Activated CD8-positive, alpha-beta memory T cell treated with anti-CD3 and anti-CD28 coated beads for 1 hour (primary cell): ENCODE measurements at places on chromosomes 7 and 10.

- DNase-seq, result no peak
These were observed 438.0 kb downstream of the CNTNAP2 start for GRCh38 chr7:146554556-146554955.

- no peak for DNase-seq
These were observed 64.3 kb downstream of the MYL10 start for GRCh38 chr7:101564778-101565211.

GRCh38 chr10:124204726-124205125 lies 111.3 kb upstream of the CHST15 start:
- DNase-seq, result no peak

DNA sequence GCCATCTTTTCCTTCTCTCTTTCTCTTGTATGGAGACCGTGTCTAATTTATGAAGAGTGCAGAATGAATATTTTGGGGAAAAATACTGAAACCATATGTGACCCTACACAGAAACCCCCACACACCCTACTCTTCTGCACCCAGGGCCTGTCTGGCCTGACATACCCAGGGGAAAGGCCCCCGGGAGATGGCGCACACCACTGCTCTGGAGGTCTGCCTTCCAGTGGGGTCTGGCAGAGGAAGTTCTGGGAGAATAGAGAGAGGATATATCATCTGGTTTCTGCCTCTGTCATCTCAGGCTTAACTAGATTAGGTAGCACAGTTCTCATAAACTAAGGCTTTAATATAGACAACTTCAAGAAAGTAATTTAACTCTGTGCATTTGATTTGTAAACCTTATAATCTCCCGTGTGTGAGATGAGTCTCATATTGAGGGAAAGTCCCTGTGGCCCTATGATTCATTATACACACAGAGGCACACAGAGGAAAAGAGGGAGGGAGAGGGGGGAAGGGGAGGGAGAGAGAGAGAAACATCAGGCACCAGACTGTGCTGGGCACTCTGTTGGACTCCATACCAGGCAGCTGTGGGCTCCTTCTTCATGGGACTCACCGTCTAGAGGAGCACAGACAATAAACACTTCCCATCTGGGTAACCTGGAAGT lies 123.3 kb downstream of the AOAH start:
- DNase-seq, result no peak

DNA sequence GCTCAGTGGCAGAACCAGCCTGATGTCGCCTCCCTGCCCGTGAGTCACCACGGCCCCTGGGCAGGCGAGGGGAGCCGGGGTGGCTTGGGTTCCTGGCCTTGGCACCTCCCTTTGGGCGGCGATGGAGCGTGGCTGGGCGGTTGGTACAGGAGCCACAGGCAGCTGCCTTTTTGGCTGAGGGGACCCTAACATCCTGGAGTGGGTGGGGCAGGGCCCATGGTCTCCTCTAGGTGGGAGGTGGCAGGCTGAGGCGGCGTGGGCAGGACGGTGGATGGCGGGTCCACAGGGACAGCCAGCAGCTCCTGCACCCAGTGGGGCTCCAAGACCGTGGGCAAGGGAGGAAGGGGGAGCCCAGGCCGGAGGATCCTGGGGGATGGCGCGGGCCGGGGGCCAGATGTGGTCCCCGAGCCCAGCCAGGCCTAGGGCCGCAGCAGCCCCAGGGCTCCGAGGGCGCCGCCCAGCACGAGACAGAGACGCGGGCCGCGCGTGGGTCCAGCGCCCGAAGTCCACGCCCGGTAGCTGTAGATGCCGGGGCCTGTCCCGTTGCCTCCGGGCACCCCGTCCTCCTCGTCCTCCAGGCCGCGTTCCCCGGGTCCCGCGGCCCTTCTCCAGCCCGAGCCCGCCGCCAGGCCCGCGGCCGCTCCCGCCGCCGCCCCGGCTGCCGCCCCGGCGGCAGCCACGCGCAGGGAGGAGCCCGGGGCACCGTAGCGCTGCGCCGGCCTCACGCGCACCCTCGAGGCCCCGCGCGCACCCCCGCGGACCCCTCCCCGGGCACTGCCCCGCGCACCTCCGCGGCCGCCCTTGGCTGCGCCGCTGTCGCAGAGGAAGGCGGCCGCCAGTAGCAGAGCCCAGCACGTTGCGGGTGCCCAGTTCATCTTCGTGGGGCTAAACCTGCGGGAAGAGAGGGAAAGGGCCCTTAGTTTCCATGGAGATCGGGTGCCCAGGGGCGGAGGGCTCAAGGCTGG lies 1.3 kb downstream of the SPRN start:
- DNase-seq, result no peak

GRCh38 chr7:8511855-8512254 lies 78.4 kb downstream of the NXPH1 start:
- no peak for DNase-seq

DNA sequence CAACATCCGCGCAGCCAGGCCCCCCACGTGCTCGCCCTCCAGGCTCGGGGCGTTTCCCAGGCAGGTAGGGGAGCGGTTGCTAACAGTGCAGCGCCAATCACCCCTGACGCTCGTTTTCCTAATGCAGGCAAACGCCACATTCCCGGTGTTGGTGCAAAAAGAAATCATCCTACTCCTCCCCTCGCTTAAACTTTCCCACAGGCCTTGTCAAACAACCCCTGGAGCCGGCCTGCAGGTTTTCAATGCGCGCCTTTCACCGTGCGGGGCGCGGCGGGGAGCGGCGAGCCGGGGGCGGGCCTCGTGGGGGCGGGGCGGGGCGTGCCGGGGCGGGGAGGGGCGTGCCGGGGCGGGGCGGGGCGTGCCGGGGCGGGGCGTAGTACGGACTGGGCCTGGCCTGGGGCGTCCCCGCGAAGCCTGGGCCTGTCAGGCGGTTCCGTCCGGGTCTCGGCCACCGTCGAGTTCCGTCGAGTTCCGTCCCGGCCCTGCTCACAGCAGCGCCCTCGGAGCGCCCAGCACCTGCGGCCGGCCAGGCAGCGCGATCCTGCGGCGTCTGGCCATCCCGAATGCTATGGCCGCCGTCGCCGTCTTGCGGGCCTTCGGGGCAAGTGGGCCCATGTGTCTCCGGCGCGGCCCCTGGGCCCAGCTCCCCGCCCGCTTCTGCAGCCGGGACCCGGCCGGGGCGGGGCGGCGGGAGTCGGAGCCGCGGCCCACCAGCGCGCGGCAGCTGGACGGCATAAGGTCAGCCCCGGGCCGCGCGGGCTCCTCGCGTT lies at the start of gene ECHDC3:
TSS of gene ECHDC3 (plus strand) at position 374 of the 770 bp plus-strand sequence. CDS start at position 569, 195 bp downstream.
- no peak for DNase-seq

DNA sequence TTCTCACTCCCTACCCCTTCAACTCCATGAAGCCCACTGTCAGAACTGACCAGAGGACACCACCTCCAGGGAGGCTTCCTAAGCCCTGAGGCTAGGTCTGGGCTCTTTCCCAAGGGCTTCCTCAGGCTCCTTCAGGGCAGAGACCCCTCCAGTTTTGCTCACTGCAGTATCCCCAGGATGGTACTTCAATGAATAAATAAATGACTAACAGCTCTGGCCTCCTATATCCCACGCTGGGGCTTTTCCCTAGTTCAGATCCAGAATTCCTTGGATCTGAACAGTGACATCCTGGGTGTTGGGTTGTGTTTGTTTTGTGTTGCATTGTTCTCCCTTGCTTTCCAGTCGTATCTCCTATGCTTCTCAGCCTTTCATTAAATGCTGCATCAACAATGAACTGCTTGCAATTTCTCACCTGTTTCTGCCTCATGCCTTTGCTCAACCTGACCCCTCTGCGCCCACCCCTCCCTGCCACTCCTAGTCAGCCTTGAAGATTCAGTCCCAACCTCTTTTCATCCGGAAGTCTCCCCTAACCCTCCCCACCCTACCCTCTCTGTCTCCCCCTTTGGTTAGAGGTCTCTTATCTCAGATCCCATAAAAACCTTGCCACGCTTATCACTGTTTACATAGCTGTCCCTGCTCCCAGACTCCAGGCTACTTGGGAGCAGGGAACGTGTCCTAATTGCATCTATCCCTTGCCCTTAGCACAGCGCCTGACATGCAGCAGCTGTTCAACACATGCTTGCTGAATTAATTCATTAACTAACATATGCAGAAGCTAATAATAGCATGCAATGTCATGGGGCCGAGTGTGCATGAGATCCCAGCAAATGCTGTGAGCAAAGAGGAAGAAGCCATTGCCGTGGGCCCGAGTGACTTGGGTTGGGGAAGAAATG lies 41.7 kb downstream of the PPP1R3C start:
- DNase-seq, result no peak

DNA sequence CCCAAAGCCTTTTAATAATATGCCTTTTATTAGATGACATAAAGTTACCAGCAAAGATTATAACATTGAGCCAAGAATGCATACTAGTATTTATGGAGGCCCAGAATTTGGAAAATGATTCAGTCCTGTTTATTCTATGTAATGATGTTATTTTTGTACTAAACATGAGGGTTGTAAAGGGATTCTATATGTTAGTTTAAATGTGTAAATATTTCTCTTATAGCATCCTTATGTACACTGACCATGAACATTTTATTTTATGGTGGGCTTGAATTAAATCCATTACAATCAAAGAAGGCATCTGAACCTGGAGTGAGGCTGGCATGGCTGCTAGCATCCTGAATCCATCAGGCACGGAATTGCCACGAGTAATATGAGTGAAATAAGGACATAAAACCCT lies 80.2 kb downstream of the RAB18 start:
- DNase-seq, result no peak

GRCh38 chr10:85642082-85642420 lies 724.5 kb downstream of the GRID1 start:
- no peak for DNase-seq

GRCh38 chr7:5679813-5680473 lies 101.5 kb downstream of the RNF216 start:
- DNase-seq, result no peak

DNA sequence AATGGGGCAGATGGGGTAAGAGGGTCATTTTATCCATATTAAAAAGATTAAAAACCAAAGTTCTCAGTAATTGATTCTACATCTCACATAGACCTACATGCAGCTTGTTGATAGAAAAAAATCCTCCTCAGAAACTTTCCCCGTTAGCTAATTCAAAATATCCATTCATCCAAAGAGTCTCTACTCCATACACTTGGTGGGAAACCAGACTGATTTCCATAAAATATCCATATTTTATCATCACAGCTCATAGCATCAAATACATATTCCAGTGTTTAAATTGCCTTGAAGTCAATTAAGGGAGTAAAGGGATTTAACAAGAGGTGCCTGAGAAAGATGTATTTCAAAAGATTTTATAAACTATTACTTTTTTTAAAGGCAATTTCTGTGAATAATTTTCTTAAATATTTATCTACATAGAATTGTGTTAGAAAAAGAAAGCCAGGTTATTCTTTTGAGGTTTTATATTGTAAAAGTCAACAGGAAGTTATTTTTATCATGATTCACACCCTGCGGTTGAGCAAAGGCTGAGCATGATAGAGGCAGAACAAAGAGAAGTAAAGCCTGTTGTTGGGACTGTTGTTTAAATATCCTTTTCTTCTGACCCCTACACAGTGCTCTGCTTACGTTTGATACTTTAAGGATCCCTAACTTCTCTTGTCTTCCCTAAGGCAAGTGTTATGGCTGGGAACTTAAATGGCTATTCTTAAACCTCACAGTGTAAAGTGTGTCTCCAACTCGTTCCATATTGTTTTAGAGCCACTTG lies 266.7 kb downstream of the PRKG1 start:
- no peak for DNase-seq

GRCh38 chr10:130045801-130046321 lies 64.8 kb downstream of the C10orf143 start:
- DNase-seq, result no peak

- no peak for DNase-seq
These were observed 23.3 kb downstream of the CLIP2 start for GRCh38 chr7:74312418-74313028.

- DNase-seq, result no peak
These were observed 18.9 kb upstream of the SEMA3D start for GRCh38 chr7:85205754-85206153.

GRCh38 chr10:35569111-35569707 lies 35.9 kb upstream of the GJD4 start:
- no peak for DNase-seq

DNA sequence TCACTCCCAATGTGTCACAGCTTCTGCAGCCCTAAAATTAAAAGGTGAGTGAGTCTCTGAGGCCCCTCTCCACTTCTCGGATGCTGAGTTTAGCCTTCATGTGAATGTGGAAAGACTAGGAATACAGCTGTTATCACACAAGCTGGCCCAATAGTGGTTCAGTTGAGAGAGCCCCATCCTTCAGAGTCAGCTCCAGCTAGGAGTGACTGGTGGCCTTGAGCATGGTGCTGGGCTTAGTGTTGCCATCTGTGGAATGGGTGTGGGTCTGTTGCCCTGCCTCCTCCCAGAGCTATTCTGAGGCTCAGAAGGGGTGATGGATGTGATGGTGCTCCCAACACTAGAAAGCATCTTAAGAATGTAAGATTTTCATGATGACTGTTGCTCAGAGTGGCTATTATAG lies 55.8 kb downstream of the FIGNL1 start:
- no peak for DNase-seq

DNA sequence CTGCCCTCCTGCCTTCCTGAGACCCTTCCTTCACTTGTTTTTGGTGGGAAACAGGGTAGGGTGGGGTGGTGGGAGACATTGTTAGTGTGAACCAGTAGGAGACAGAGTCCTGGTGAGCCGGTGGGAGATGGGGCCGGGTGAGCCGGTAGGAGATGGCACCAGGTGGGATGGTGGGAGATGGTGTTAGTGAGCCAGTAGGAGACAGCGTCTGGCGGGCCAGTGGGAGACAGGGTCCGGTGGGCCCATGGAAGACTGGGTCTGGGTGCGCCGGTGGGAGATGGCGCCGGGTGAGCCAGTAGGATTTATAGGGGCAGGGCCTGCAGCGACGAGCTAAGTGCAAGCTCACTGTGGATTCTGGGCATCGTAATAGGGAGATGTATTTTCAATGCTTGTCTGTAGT lies 116.8 kb downstream of the TRRAP start:
- DNase-seq, result no peak

GRCh38 chr7:116395141-116395791 lies 104.3 kb upstream of the CAV2 start:
- DNase-seq, result no peak

- no peak for DNase-seq
These were observed 531.7 kb downstream of the ETV1 start for GRCh38 chr7:13457790-13458189.

DNA sequence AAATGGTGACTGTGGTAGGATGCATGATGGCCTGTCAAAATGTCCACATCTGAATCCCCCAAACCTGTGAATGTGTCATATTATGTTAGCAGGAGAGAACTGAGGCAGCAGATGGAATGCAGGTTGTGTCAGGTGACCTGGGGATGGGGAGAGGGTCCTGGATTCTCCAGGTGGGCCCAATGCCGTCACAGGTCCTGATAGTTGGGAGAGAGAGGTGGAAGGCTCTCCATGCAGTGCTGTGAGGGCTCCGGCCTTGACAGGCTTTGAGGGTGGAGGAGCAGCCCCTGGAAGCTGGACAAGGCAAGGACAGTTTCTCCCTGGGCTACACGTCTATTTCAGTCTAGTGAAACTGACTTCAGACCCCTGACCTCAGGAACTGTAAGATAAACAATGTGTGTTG lies 330.9 kb upstream of the ZNF32 start:
- no peak for DNase-seq

- DNase-seq, result no peak
These were observed at the start of gene COL17A1 for GRCh38 chr10:104085801-104086400. Gene COL17A1 (minus strand): TSS chr10:104085880. CDS start chr10:104080673, 5,207 bp downstream.

- DNase-seq, result no peak
These were observed 178.2 kb upstream of the ITGB1 start for GRCh38 chr10:33136271-33136670.

- no peak for DNase-seq
These were observed 44.8 kb upstream of the PHYHIPL start for GRCh38 chr10:59131666-59132065.
